ENCODE measurements at places on chromosomes 13 and 19.

DNA sequence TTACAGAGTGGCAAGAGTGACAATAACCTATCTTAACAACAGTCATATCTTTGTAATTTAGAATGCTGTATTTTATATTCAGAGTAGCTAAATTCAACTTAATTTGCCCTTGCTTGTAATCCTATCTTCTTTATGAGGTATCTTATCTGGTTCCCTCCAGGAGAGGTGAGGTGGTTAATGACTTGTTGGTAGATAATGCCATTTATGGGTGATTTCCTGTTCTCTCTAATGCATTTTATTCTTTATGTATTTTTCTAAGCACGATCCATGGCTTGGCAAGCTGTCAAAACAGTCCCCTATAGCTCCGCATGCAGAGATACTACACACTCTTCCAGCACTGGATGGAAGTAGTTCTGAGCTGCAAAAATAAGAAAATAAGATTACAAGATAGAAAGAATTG is 267.9 kb downstream of the LMO7 start:
- no peak for DNase-seq

DNA sequence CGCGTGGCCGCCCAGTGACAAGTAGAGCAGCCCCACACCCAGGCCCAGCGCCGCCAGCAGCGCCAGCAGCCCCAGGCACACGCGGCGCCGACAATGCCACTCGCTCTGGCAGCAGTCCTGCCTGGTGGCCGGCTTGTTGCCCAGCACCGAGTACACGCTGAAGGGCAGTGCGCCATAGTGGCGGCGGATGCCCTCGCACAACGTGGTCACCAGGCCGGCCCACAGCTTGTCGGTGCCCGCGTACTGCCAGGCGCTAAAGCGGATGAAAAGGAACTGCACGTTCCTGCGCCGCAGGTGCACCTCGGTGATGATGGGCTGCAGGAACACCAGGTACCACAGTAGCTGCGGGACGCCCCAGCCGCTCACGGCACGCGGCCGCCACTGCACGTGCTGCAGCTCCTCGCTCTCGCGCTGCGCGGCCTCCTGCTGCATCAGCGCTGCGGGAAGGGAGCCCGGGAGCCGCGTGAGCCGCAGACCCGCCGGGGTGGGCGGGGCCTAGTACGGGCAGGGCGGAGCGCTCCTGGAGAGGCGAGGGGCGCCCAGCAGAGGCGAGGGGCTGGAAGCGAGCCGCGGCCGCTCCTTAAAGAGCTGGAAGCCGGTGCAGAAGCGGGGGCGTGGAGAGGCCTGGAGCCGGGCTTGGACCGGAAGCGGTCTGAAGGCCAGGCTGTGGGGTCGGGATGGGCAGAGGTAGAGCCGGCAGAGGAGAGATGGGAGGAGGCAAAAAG is 7.3 kb downstream of the NKPD1 start:
- no peak for DNase-seq

DNA sequence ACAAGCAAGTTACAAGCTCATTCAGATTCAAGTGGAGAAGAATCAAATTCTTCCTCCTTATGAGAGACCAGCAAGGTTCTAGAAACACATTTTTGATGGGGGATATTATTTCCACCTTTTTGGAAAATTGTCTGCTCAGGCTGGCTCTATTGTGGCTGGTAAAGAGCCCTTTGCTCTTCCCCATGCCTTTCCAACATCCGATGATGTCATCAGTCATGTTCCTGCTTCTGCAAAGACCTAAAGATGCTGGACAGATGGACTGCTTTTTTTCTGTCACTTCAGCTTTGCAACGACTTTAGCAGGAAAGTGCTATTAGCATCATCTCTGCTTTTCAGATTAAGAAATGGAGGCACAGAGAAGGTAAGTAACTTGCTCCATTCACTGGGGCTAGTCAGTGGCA is 4.2 kb downstream of the ADGRE3 start:
- DNase-seq = no peak

GRCh38 chr19:3849092-3849491 is 19.7 kb downstream of the ZFR2 start:
- DNase-seq = no peak

DNA sequence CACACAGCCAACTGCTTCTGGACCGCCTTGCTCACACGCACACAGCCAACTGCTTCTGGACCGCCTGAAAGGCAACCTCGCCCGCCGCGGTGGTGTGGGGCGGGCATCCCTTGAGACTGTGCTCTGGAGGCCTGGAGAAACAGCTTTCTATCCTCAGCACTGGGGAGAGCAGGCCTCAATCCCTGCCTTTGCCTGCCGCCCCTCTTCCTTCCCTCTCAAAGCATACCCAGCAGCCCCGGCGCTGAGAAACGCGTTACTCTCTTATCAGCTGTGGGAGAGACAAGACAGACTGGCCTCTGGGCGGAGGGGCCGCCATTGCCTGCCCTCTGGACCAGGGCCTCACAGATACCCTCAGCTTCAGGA is 2.9 kb downstream of the LIPE start:
- no peak for DNase-seq

DNA sequence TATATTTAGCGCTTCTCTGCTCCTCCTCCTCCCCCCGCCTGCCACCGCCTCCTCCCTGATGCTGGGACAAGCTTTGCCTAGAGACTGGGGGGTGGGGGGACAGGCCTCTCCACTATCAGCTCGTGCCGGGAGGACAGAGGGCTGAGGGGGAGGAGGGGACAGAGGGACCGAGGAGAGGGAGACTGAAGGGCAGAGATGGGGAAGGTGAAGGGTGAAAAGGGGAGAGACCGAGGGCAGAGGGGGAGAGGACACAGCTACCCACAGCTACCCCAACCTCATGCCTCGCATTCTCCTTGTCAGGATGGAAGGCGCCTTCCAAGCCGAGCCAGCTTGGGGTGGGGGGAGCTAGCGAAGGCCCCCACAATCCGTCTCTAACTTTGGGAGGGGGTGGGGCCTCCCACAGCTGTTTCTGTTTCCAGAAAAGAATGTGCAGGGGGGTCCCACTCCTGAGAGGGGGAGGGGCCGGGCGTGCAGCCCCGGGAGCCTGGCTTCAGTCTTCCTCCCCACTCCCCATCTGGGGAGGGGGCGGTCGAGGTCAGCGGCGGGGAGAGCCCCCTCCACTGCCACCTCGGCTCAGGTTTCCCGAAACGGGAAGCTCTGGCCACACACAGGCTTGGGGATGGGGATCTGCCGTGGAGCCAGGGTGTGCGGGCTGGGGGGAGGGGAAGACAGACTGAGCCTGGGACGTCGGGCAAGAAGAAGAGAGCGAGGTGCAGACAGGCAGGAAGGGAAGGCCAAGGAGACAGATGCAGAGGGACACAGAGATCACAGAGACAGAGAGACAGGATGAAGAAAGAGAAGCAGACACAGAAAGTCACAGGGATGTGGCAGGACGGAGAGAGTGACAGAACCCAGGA is 1.6 kb downstream of the DACT3 start:
- DNase-seq = no peak

GRCh38 chr13:46519182-46519581 is 33.8 kb upstream of the LRCH1 start:
- no peak for DNase-seq

- no peak for DNase-seq
Measured at GRCh38 chr13:50979187-50979586, 69.6 kb downstream of the RNASEH2B start.

DNA sequence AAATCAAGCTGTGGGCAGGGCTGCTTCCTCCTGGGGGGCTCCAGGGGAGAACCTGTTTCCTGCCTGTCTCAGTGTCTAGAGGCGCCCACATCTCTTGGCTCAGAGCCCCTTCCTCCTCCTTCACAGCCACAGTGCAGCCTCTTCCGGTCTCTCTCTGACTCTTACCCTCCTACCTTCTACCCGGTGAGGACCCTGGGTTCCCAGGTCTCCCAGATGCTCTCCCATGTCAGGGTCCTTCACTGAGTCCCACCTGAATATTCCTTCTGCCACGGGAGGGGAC is 153.1 kb downstream of the KDM4B start:
- no peak for DNase-seq

DNA sequence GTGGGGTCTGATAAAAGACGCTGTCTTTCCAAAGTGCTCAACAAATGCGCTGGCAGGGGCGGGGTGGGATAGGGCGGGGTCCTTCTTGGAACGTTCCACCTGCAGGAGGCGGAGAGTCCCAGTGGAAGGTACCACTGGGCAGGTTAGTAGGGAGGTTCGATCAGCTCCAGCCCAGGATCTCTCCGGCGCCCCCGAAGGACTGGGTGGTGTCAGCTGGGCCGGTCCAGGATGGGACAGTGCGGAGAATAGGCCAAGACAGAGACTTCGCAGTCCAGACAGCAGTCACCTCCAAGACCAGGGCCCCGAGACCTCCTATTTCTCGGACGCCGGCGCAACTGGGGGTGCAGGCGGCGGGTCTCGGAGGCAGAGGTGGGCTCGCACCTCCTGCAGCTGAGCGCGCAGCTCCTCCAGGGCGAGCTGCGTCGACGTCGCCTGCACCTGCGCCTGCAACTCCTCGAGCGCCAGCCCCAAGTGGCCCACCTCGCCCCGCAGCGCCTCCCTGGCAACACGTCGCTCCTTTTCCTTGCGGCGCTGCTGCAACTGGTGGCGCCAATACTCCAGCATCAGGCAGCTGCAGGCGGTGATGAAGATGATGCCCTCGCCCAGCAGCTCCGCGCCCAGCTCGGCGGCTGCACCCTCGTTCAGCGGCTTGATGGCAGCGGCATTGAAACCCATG is 21.6 kb downstream of the VASP start:
- no peak for DNase-seq

DNA sequence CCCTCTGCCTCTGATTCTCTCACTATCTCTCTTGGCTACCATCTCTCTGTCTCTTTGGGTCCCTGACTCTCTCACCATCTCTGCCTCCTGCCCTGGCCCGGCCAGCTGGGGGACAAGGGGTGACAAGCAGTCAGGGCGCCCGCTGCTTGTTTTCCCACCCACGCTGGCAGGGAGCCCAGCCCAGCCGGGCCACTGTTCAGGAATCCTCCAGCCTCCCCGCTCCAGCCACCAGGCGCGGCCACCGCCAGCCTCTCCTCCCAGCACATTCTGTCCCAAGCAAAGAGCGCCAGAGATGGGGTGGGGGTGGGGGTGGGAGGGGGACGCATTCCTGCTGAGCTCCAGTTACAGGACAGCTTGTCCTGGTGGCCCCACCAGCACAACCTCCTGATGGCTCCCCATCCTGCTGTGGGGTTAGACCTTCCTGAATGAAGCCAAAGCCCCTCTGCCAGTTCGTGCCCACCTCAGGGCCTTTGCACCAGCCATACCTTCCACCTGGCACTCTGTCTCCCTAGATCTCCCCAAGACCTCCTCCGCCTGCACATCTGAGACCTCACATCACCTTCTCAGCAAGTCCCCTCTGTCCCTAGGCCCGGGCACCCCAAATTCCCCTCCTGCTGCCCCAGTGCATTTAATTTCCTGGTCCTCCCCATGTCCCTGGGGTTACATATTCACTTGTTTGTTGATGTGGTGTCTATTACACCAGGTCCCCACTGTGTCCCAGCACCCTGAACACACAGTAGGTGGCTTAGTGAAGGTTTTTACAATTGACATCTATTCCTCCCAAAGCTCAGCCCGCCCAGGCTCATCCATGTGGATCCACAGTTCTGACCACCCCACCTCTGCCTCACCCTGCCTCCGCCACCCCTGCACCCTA is 12.5 kb downstream of the ARRDC2 start:
- DNase-seq = no peak

GRCh38 chr19:6793411-6793810 is 20.9 kb downstream of the VAV1 start:
- DNase-seq = no peak

DNA sequence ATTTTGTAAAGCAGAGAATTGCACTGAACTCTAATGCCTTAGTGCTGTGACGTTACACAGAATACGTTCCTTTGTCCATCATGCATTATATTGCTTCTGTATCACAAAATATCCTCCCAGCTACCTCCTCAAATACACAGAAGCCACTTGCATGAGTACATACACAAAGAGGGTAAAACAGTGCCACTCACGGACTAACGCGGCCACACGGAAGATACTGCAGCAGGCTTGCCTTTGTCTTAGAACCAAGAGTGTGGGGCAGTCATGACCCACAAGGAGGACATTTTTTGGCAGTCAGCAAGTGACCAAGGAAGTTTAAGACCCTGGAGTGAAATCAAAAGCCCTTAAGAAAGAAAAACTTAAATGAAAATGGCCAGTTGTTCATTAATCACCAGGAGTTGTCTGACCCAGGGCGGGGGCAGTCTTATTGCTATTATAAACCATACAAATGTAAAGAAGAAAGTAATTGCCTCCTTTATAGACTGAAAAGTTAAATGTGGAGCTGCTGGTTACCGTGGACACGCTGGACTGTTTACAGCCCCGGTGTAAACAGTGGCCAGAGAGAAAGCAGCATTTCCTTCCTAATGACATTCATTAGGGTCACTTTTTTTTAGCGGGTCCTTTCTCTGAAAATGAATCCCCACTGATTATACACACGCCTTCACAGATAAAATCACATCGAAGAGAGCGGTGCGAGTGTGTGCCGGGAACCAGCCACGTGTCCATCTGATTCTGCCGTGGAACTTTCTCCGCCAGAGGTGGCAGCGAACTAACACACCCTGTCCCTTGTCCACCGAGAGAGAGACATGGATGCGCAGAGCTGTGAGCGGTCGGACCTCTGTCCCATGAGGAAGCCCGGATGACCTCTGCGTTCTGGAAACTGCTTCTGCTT is 66.8 kb downstream of the SOX1 start:
- DNase-seq = no peak

DNA sequence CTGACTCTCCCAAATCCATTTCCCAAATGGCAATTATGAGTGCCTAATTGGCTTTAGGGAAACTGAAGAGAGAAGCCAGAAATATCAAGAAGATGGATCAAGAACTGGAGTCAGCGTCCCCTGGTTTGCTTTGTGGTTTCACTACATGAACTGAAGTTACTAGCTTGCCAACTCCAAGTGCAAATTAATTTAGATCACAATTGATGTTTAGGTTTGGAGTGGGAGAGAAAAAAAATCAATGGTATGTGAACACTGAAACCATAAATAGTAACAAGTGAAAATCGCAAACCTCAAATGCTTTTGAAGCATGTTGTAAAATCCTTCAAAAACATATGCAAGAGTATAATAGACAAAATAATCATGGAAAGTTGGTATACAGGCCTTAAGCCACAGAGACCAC is 1528.6 kb upstream of the SLC10A2 start:
- no peak for DNase-seq

GRCh38 chr19:42316223-42317211 is 3.4 kb downstream of the TMEM145 start:
- DNase-seq = no peak

DNA sequence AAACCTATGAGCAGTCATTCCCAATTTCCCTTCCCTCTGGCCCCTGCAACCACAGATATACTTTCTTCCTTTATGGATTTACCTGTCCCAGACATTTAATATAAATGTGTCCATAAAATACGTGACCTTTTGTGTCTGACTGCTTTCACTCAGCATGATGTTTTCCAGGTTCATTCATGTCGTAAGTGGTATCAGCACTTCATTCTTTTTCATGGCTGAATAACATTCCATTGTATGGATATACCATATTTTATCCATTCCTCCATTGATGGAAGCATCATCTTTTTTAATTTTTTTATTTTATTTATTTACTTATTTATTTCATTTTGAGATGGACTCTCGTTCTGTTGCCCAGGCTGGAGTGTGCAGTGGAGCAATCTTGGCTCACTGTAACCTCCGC is 8.0 kb upstream of the PPP6R1 start:
- DNase-seq = no peak

GRCh38 chr19:29505097-29505824 is 20.5 kb upstream of the VSTM2B start:
- DNase-seq = no peak

GRCh38 chr13:59744747-59745391 is 418.9 kb downstream of the DIAPH3 start:
- no peak for DNase-seq

Data from NCI-H2107 (cell line).